Brain microvascular endothelial cell (primary cell): ENCODE measurements at places on chromosomes 6 and 20.

DNA sequence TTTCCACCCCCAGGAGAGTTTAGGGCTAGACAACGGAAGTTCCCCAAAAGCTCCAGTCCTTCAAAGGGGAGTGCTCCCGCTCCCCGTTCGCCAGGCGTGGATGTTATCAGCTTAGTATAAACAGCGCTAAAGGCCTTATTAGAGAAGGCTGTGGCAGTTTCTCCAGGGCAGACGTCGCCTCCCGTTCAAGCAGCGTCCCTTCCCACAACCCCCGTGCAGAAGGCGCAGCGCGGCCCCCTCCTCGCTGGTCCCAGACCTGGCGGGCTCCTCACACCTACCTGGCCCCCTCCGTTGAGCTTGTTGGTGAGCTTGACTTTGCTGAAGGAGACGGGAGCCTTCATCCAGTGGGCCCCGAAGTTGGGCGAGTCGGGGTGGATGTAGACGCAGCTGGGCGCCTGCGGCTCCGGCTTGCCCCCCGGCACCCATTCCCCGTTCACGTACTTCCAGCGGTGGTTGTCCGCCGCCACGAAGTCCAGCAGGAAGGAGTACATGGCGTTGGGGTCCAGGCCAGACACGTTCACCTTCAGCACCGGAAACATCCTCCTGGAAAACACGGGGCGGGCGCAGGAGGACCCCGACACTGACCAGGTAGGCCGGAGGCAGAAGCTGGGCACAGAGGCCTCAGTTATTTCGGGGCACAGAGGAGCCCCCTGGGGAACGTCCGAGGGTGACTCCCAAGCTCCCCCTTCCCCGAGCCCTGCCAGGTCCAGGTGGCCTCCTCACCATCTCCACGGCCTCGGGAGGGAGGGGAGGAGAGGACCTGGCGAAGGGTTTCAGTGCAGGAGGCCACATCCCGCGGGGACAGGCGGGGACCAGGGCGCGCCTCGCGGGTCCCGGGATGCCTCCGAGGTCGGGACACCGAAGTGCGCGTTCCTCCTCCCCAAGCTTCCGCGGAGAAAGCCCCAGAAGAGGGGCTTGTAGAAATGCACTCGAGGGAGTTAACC, 1.1 kb downstream of the TBXT start:
- DNase-seq, result no peak

GRCh38 chr6:162613310-162613709, 114.3 kb downstream of the PRKN start:
- DNase-seq, result no peak

GRCh38 chr6:165086814-165087213, 222.6 kb downstream of the C6orf118 start:
- DNase-seq, result no peak

DNA sequence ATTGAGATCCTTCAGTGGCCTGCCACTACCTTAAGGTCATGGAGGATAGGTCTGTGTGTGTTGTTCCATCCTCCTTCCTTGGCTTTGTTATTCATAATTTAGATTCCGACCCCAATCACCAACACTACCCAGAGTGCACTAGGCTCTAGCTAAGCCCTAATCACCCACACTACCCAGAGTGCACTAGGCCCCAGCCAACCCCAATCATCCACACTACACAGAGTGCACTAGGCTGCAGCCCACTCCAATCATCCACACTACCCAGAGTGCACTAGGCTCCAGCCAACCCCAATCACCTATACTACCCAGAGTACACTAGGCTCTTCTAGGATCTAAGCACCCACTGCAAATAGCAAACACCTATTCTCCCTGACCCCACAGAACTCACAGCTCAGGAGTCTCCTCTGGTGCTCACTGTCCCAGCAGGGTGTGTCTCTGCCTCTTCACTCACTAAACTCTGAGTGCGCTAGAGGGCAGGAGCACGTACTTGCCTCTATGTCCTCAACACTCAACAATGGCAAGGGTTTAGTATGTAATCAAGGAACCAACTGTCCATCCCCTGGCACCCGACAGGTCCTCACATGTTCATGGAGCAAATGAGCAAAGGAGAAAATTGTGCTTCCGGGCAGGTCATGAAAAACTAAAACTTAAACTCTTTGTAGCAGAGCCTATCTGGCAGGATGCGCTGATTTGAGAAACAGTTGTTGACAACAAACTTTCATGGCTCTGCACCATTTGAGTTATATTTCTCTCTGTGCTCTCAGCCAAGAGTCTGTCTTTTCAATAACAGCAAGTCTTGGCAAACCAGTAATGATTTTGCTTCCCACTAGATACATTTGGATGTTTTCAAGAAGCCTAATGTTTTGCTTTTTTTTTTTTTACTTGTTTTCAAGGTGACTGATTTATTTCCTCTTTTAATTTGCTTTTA, 54.3 kb downstream of the SLC22A23 start:
- DNase-seq, result no peak

DNA sequence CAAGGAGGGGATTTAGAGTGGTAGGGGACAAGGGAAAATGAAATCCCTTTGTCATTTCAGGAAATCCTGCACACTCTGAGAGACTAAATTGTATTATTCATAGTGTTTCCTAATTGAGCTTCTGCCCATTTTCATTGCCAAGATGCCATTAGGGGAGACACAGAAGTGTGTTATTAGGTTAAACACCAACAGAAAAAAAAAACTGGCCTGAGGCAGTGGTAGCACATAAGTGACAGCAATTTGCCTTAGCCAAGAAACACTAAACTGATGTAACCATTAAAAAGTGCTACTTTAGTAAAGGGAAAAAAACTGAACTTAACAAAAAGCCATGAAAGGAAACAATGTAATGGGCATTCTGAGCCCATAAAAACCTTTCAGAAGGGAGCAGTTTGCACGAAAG, 270.5 kb upstream of the PLN start:
- DNase-seq, result no peak

- peak; percentile 40 for DNase-seq
These were observed 494.3 kb downstream of the EPM2A start for GRCh38 chr6:145241039-145241438.

DNA sequence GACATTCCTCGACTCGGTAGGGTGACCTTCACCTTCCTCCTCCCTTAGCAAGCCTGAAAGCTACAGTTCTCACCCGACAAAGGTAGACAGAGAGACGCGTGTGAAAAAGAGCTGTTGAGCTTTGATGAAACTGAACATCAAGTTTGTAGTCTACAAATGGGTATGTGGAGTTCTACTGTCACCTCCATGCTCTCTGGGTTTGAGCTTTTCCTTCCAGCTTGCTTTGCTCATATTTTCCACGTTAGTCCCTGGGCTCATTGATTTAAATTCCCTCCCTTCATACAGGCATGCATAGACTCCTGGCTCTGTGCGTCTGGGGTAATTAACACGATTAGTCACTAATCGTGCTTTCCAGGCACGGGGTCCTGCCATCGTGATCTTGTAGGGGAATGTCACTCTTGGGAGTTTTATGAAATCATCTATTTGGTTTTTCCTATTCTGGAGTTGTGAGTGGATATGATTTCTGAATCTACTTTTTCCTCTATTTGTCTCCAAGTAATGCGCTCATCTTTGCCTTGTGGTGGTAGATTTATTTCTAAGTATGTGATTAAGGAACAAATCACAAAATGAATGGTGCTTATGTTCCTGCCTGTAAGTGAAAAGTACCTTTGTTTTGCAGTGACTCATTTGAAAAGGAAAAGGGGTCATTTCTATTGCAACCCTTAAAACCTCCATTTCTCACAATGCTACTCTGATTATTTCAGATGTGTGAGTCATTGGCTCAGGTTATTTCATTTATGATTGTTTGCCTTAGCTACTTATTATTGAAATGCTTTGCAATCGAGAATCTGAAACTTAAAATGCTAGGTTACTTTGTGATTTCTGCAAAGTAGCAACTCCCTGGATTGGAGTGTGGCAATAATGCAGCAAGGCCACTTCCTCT, 154.6 kb downstream of the ZDHHC14 start:
- DNase-seq, result peak; percentile 11

GRCh38 chr20:63217706-63218105, 1.8 kb upstream of the YTHDF1 start:
- no peak for DNase-seq

GRCh38 chr6:15800841-15801617, 138.2 kb upstream of the DTNBP1 start:
- DNase-seq, result no peak

- no peak for DNase-seq
These were observed 12.9 kb downstream of the THBS2 start for GRCh38 chr6:169240591-169241390.

DNA sequence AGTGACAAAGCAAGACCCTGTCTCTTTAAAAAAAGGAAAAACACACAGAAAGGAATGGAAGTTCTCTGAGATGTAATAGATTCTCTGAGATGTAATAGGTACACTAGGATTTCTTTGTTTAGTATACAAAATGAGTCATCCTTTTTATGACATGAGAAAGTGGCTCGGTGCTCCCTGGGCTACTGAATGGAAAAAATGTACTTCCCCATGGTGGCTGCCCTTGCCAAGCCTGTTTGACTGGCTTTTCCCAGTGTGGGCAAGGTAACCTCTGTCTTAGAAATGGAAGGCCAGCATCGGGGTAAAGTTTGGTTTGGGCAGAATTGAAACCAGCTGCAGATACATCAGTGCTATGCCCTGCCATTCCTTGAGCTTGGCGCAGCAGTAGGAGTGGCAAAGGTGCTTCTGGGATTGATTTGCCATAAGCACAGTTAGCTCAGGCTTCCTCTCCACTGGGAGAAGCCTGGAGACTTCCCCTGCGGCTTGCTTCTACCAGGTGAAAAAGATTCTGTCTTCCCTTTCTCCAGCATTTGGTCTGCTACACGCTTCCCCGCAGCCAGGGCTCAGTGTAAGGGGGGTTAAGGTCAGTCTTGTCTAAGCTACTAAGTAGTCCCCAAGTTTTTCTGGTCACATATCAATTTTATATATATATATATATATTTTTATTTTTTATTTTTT, 24.5 kb downstream of the ARFGEF2 start:
- no peak for DNase-seq

DNA sequence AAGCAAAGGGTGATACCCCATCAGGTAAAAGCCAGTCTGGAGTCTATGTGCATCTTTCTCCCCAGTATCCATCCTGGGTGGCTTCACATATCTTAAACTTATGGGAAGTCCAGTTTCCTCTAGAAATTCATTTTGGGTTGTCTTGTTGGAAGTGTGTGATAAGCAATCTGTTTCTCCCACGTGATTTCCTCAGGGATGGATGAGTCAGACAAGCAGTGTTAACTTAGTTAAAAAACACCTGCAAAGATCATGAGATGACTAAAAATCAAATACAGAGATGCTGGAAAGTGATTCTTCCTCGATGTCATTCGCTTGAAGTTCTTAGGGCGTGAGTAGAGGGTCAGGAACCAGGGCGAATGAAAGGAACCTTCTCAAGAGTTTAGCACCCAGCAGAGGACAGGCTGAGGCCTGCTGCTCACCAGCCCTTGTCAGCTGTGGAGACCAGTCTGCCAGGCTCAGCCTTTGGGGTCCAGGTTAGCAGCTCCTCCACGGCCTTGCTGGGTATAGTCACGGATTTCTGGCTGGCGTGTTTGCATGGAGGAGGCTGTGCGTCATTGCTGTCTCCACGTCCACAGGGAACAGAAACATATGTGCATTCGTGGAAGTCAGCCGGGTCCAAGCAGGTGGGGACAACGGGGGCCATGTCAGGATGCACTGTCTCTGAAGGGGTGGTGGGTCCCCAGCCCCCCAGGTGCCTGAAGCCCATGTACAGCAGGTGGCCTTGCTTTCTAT, 2.8 kb upstream of the PNPLA1 start:
- DNase-seq, result no peak
